ENCODE measurements at places on chromosomes 2 and 18. TPM values are rescaled to one million over a fixed set of nuclear protein-coding genes. Genes with fewer than 3 reads are reported as not detected.

The ILKAP gene
- 59.8 TPM for total RNA-seq

The USP40 gene
- total RNA-seq = 87.3 TPM

The SAP130 gene
- 85.7 TPM for total RNA-seq

The LRATD1 gene
- 94.5 TPM for total RNA-seq

The ADAM23 gene
- 24.2 TPM for total RNA-seq

The OSBPL6 gene
- 3.8 TPM for total RNA-seq

The SCN3A gene
- 6.9 TPM for total RNA-seq

The KLHL29 gene
- 7.9 TPM for total RNA-seq

The UGT1A9 gene
- total RNA-seq = not detected

The FEV gene
- not detected for total RNA-seq

The HOXD11 gene
- total RNA-seq = 1.7 TPM

The LCT gene
- total RNA-seq = 0.47 TPM

The PSME4 gene
- total RNA-seq = 142 TPM

The DSG1 gene
- 3.8 TPM for total RNA-seq

The ITGA4 gene
- total RNA-seq = 1.6 TPM

The GCG gene
- total RNA-seq = not detected

The MFSD6 gene
- 47.3 TPM for total RNA-seq

The ERFE gene
- 23.1 TPM for total RNA-seq

The CFC1 gene
- total RNA-seq = 2.3 TPM

The ABCG5 gene
- not detected for total RNA-seq

The IL36B gene
- total RNA-seq = not detected

The ZNG1B gene
- 49.4 TPM for total RNA-seq

The C1QL2 gene
- 0.55 TPM for total RNA-seq

The ABCB11 gene
- total RNA-seq = 4.6 TPM

The TEKT4 gene
- 23.5 TPM for total RNA-seq

The ARHGAP15 gene
- total RNA-seq = 7.7 TPM

The UGT1A5 gene
- total RNA-seq = not detected

The DNAH7 gene
- total RNA-seq = 14.9 TPM

The SMIM21 gene
- total RNA-seq = 2.8 TPM

The B3GNT7 gene
- 5.0 TPM for total RNA-seq

The CD8B2 gene
- total RNA-seq = not detected

The APOB gene
- total RNA-seq = 0.81 TPM

The GAREM1 gene
- total RNA-seq = 15.2 TPM

The TMEM169 gene
- total RNA-seq = 0.31 TPM

The DCAF17 gene
- total RNA-seq = 29.2 TPM

The SOCS6 gene
- 20.9 TPM for total RNA-seq

The TXNDC2 gene
- total RNA-seq = 15.3 TPM

The NTSR2 gene
- total RNA-seq = 0.68 TPM

The MRPS5 gene
- total RNA-seq = 63.1 TPM

The KCNJ3 gene
- total RNA-seq = 0.71 TPM

The HOXD13 gene
- 0.31 TPM for total RNA-seq

The ATP8B1 gene
- total RNA-seq = 1.6 TPM

The EVX2 gene
- 1.5 TPM for total RNA-seq

The CNTNAP5 gene
- 0.39 TPM for total RNA-seq

The C18orf63 gene
- total RNA-seq = 22.1 TPM

The ARHGEF4 gene
- 37.4 TPM for total RNA-seq

The PHLPP1 gene
- 60.1 TPM for total RNA-seq

The LRRTM1 gene
- 1.2 TPM for total RNA-seq

The OR6B2 gene
- not detected for total RNA-seq

The SCTR gene
- total RNA-seq = 2.0 TPM

The TSPYL6 gene
- 38.3 TPM for total RNA-seq

The INPP5D gene
- total RNA-seq = 11.2 TPM

Measured in testis (tissue), 5 donors.